ENCODE measurements at places on chromosomes 1 and 21.

- no peak for DNase-seq
Measured at GRCh38 chr1:51416910-51417309, 86.5 kb upstream of the TTC39A start.

DNA sequence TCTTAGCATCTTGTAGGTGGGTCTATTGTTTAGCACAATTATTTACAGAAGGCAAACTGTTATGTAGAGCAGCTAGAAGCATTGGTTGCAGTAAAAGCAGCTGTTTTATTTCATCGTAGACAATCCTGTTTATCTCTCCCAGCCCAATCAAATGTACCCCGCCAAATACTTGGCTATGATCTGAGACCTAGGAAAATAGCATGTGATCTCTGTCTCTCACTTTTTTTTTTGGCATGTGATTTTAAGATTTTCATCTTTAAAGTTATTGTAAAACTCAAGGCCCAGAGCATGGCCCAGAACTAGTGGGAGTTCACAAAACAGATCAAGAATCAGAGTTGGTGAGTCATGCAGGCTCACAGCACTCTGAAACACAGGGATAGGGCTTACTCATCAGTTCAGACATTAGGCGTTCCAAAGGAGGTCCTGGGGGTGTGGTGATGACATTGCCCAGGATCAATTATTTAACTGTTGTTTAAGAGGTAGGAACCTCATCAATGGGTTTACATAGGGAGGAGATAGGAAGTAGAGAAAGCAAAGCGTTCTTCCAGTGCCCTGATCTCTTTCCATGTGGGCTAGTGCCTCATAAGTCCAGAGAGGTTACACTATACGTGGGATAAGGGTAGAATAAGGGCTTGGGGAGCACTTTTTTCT, 40.2 kb downstream of the TBX19 start:
- no peak for DNase-seq

GRCh38 chr1:29396438-29397255, 160.3 kb downstream of the PTPRU start:
- DNase-seq, result no peak

DNA sequence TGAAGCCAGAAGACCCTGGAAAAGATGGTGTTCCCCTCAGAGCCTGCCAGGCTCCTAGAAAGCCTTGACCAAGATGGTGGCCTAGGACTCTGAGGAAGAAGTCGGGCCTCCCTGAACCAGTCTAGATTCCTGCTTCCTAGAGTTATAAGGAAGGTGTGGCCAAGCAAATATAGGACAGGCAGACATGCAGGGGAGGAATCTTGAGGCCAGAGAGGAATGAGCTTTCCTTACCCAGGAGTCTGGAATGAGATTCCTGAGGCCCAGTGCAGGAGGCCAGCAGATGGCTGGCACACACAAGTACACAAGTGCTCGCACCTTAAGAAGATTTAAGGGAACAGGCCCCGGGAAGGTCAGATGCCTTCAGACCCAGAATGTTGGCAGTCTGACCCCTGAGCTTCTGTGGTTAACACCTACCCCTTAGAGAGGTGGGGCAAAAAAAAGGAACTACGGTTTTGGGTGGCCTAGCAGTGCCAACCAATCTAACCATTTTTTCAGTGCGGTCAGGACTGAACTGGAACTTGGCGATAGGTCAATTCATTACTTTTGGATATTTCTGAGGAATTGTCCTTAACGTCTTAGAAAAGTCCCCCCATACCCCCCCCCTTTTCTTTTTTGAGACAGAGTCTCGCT, 73.3 kb downstream of the MDM4 start:
- no peak for DNase-seq

DNA sequence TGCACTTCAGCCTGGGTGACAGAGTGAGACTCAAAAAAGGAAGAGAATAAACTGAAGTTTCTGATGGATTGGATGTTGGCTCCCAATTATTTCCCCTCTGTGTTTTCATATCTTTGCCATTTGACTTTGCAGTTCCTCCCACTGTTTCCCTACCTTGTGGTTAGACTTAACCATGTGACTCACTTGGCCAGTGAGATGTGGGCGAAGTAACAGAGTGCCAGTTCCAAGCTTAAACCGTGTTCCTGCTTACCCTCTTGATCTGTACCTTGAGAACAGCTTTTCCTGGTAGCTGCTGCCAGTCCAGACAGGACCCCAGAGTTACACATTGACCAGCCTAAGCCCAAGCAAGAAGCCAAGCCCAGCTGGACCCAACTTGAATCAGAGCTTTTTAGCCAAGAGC, 323.4 kb downstream of the LTN1 start:
- no peak for DNase-seq

DNA sequence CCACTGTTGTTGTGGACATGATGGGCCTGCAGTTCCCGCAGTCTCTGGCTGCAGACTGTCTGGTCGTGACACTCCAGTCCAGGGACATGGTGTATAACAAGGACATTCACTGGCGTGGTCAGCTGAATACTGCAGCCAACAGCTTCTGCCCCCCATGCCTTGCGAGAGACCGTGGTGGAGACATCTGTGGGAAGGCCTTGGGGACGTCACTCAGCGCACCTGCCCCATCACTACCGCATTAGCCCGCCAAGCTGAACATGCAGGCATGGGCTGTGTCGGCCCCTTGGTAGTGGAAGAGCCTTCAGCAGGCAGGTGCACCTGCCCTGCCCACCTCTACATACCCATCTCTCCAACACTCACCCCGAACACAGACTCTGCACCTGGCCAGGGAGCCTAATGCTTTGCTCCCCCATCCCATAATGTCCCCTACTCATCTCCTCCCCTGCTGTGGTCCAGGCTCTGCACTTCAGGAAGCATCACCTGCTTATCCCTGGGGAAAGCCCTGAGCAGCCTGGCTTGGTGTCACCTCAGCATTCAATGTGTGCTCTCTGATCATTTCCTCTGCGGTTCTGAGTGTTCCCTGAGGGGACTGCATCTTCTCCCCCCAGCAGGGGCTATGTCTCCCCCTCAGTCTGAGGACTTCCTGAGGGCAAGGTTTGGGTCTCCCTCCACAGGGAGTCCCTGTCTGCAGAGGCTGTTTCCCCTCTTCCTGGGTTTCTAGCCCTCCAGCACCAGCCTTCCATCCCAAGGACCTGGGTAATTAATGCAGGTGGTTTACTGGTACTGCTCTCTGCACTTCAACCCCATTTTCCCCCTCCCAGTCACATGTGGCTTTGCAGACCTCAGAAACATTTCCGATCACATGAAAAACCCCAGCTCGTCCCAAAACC, 3.2 kb downstream of the PGLYRP4 start:
- no peak for DNase-seq

DNA sequence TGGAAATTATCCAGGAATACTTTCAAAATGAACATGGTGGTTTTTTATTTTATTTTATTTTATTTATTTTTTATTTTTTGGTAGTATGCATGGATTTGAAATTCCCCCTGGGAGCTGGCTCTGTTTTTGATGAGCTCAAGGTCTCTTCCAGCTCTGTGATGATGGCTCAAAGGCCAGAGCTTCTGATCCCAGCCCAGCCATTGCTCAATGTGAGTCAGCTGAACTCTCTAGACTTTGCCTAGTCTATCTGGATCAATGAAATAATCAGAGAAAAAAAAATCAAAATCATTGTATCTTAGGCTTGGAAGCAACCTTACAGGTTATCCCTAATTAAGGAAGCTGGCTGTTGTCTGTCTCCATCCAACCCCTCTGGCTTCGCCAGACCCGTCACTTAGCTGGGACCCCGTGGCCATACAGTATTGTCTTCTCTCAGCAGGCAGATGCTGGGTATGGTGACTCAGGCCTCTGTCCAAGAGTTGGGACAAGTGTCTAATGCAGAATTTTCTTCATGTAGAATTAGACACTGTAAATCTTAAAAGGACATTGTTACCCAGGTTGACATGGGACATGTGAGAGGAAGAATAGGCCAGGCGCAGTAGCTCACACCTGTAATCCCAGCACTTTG, 90.2 kb upstream of the LPGAT1 start:
- DNase-seq, result no peak

GRCh38 chr1:245765230-245766000, 610.6 kb downstream of the KIF26B start:
- DNase-seq, result no peak
